ENCODE measurements at places on chromosomes 12 and 14.

- no peak for DNase-seq
Observed at GRCh38 chr12:85866986-85867776, 6.9 kb upstream of the NTS start.

DNA sequence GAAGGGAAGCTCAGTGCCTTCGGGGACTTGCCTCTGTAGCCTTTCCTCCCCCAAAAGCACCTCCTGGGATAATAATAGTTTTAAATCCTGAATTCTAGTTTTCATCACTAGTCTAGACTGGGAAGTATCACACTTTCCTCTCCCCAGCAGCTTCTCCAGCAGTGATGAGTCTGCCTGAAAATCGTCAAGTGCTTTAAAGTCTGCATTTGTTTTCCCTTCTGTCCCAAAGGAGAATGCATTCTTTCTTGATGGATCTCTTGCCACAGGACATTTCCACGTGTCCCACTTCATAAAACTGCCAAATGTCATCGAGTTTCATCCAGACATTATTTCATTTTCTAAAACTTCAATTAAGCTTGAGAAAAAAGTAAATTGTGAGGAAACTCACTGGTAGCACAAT lies 15.0 kb downstream of the CSRP2 start:
- no peak for DNase-seq

DNA sequence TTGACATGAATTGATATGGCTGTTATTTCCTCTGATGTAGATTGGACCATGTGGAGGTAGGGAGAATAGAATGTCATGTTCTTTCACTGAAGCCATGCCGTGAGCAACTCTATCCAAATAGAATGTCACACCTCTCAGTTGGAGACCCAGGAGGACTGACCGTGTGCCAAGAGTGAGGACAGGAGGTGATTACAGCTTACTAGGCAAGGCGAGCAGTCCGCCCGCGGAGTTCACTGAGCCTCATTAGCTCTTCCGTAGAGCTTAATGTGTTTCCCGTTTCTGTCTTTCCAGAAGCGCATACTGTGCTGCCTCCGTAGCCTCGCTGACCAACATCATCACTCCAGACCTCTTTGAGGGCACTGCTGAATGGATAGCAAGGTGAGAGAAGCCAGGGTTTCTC lies 45.6 kb downstream of the FNTB start:
- DNase-seq = no peak

DNA sequence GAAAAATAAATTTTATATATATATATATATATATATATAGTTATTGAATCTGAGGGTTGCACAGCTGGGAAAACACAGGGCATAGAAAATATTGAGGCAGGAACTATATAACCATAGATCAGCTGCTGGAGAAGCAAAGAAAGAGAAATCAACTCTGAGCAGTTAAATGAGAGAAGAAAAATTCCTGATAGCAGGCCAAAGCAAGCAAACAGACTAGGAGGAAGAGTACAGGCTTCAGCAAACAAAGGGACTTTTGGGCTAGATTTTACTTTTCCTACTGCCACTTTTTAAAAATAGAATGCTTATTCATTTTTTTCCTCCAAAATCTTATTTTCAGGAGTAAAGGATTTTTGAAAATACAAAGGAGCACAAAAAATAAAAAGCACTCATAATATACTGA lies 216.0 kb upstream of the PRKD1 start:
- no peak for DNase-seq

GRCh38 chr12:24991209-24992049 lies 42.5 kb upstream of the BCAT1 start:
- DNase-seq = no peak

DNA sequence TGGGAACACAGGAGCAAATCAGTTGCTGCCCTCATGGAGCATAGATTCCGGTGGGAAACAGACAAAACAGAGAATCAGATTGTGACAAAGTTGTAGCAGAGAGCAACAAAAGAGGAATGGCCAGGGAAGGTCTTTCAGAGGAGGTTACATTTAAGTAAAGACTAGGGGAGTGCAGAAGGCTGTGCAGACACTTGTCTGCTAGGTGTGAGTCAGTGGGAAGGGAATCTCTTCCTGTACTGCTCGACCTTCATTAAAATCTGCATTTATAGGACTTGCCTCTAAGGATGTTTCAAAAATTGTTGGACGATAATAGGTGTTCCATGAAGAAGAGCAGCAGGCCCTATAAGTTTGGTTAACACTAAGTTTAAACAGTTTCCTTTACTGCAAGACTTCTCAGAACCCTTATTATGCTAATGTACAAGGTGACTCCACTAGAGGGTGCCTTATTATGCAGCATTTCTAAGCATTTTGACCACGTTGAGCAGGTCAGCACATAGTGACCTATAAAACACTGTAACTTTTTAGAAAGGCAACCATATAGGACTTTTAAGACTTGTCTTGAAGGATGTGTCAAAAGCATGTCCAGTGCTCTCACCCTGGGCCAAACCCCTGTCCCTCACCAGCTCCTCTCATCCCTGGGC lies 91.8 kb upstream of the RIC8B start:
- no peak for DNase-seq

DNA sequence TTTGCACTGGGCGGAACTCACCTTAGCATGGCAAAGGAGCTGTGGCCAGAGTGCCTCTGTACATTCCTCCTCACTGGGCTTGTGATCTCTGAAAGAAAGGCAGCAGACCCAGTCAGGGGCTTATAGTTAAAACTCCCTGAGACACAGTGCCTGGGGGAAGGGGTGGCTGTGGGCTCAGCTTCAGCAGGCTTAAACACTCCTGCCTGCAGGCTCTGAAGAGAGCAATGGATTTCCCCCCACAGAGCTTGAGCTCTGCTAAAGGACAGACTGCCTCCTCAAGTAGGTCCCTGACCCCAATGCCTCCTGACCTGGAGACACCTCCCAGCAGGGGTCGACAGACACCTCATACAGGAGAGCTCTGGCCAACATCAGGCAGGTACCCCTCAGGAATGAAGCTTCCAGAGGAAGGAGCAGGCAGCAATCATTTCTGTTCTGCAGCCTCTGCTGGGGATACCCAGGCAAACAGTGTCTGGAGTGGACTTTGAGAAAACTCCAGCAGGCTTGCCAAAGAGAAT lies 327.5 kb upstream of the SLC16A7 start:
- DNase-seq = no peak

DNA sequence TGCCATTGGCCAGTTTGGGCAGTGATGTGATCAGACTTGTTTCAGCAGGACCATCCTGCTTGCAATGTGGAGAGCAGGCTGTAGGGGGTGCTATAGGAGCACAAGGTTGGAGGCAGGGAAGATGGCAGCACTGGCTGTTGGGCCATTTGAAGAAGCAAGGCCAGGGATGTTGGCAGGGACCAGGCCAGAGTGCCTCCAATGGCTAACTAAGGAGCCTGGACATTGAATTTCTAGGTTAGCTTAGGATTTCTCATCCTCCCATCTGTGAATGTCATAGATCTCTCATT lies 23.5 kb downstream of the FGF23 start:
- DNase-seq = peak; percentile 1

GRCh38 chr12:6945613-6946012 lies 1.8 kb downstream of the C12orf57 start:
- no peak for DNase-seq

- no peak for DNase-seq
Observed at GRCh38 chr12:24714237-24714636, 234.7 kb downstream of the BCAT1 start.

DNA sequence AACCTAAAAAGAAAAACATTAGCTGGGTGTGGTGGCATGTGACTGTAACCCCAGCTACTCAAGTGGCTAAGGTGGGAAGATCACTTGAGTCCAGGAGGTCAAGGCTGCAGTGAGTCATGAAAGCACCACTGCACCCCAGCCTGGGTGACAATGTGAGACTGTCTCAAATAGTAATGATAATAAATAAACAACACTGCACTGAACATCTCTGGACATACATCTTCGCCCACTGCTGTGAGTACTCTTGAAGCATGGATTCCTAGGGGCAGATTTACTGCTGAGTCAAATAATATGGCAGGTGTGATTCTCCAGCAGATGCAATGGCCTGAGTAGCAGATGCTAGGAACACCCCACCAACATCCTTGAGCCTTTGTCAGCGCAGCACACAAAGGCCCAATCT lies 23.6 kb downstream of the ABCB9 start:
- DNase-seq = no peak

DNA sequence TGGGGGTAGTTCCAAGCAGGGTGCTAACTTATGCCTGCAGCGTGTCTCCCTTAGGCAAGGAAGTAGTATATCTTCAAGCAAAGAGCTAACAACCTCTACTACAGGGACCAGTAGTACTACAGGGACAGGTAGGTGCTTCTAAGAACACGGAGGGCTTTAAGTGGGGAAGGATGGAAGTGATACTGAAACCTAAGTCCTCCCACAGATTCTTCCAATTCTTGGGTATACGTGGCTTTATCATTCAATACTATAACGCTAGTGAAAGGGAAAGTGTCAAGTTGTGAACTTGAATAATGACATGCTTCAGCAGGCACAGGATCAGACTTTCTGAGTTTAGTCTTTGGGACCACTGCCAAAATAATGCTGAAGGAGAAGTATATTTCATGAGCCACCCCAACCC lies 241.7 kb downstream of the CEP128 start:
- no peak for DNase-seq

DNA sequence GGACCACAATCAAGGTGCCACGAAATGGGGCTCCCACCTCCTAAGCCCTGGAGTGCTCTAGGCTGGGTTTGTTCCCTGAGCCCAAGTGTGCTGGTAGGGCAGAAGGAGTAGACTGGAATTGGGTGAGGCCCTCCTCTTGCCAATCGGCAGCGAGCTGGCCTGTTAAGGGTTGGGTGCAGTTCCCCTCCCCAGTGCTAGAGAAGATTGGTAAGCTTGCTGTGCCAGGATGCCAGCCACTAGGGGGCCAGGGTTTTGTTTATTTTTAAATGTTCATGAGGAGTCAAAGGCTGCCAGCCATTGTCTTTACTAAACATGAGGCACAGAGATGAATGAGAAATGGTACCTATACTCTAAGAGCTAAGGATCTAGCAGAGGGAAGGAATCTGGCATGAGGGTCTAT lies 79.7 kb downstream of the SPTB start:
- DNase-seq = no peak

Data from stimulated activated CD8-positive, alpha-beta memory T cell treated with anti-CD3 and anti-CD28 coated beads, Interleukin-15, amount 100 ng/mL, for 1 hour (primary cell).